ENCODE measurements at places on chromosomes 12 and 14.

DNA sequence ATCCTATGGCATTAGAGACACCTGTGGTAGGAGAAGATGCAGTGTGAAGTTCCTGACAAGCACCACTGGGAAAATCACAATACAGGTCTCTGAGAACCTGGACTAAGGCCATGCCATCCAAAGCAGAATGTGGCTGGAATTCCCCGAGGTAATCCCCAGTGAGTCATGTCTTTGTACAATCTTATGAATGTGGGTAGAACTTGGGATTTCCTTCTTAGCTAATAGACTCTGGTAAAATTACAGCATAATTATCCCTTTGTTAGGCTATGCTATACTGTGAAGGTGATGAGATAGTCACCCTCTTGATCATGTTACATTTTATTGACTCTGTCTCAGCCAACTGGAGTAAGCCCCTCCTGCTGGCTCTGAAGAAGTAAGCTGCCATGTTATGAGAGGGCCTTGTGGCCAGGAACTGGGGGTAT lies 224.3 kb upstream of the DCN start:
- no peak for DNase-seq

DNA sequence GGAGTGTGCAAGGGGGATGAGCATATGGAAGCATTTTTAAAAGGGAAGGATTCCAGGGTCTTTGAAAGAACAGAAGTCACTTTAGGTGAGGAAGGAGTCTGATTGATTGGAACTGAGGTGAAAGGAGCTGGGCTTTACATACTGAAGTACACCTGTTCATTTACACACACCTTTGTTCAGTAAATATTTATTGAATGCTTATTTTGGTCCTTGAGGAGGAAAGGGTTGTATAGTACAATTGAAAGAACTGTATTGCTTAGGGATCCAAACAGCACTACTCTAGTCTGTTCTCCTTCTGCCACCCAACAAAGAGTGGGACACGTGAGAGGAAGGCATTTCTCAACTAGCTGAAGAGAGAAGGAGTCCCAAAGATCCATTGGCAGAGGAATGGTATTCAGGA lies 63.9 kb downstream of the APAF1 start:
- DNase-seq = no peak

- no peak for DNase-seq
These were observed 41.5 kb downstream of the KCTD10 start for GRCh38 chr12:109435428-109436187.

DNA sequence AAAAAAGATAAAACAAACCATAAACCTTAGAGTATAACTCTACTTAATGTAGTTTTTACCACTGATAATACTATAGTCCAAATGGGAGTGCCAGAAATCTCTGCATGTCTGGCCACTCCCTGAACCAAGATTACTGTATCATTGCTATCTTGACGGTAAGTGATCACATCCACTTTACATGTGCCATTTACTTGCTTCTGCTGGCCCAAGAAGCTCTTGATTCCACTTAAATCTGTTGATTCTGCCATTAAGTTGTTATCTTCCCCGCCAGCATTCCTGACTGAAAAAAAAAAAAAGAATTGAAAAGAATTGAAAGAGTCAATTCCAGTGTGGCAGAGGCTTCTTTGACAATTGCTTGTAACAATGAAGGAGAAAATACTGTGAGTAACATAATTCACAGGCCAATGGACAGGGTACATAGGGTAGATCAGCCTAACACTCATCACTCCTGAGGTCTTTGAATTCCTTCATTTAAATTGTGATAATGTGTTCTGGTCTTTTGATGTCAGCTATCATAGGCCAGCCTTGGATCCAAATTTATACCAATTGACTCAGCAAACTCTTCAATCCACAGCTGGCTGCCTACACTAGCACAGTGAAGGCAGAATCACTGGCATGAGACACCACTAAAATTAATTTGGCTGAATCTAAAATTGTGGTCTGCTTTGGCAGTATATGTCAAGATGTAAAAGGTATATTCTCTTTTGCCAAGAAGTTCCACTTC lies 665.2 kb upstream of the FLRT2 start:
- no peak for DNase-seq

- no peak for DNase-seq
These were observed 137.7 kb upstream of the FGD4 start for GRCh38 chr12:32261638-32262037.

- DNase-seq = no peak
These were observed 39.4 kb upstream of the PPP1CC start for GRCh38 chr12:110782094-110782493.

GRCh38 chr14:93785423-93785822 lies 2.9 kb downstream of the PRIMA1 start:
- no peak for DNase-seq

- DNase-seq = no peak
These were observed 71.8 kb upstream of the GZMB start for GRCh38 chr14:24705840-24706239.

GRCh38 chr12:122989874-122990419 lies 9.5 kb downstream of the ARL6IP4 start:
- DNase-seq = no peak

DNA sequence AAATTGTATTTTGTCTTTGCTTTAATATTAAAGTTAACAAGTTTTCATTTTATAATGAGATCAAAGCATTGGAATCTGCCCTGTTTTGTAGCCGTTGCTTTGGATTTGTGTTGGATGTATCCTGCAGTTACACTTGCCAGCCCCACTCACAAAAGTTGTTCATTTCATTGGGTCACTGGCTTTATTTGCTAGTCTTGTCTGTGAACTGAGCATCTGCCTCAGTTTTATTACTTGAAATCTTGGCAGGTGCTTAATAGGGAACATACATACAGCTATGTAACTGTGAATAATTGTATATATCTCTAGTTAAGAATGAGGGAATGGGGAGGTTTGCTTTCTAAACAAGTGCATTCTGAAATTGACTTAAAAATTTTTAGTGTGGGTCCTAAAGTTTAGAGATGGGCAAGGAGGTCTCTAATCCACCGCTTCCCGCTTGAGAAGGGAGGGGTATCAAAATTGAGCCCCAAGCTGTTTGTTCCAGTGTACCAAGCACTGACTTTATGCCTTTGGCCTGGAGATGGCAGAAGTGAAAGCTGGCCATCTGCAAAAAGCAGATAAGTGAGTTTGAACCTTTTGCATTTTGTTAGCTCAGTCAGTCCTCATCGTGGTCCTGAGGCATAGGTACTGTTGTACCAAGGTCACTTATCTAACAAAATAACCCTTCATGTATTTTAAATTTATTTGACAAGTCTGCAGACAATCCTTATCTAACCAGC lies 9.3 kb downstream of the EIF5 start:
- no peak for DNase-seq

DNA sequence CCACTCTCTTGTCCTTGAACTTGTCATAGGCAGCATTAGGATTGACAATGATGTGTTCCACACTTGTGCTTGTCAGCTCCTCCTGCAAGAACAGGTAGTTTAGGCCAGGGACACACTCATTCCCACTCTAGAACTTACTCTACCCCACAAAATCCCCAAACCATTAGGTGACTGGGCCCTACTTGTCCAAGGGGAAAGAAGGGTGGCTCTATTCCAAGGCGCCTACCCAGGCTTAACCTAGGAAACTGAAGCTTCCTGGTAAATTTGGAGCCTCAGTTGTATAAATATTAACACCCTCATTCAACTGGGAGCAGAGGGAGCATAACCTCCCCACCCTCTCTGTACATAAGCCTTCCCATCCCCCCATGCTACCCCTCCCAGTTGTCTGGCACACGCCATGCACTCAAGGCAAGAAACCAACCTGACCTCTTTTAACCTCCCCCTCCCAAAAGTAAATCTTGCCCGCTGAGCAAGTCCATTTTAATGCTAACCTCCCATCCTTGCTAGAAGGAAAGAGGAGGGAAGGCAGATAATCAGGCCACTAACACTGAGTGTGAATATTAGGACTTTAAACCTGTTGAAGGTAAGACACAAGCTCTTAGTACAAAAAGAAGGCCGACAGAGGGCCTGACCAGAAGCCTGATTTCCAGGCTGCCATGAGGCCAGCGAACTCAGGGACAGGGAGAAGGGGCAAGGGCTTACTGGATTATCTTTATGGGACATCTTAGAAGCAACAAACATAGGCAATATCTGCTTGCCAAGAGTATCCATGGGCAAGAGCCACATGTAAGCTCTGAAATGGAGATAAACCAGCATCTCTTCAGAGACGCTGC lies 11.0 kb downstream of the DCTN2 start:
- no peak for DNase-seq

Measured in activated CD4-positive, CD25-positive, alpha-beta regulatory T cell (primary cell).